ENCODE measurements at places on chromosomes 2 and 18.

DNA sequence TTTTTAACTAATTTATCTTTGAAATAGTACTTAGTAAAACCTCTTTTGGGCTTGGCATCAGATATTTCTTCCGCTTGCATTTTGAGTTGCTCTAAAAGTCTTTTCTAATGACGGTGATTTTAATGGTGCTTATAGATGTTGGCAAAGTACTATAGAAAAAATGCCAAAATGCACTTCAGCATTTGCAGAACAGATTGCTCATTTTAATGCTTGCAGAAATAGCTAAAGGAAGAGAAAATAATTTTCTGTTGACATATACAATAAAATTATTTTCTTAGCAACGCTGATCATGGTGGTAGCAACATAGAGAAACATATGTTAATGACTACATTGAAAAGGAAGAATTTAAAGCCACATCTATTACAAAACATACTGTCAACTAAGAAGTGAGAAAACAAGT lies 170.7 kb downstream of the STK39 start:
- no peak for DNase-seq

- no peak for DNase-seq
Observed at GRCh38 chr2:157698430-157698829, 69.8 kb upstream of the ACVR1C start.

DNA sequence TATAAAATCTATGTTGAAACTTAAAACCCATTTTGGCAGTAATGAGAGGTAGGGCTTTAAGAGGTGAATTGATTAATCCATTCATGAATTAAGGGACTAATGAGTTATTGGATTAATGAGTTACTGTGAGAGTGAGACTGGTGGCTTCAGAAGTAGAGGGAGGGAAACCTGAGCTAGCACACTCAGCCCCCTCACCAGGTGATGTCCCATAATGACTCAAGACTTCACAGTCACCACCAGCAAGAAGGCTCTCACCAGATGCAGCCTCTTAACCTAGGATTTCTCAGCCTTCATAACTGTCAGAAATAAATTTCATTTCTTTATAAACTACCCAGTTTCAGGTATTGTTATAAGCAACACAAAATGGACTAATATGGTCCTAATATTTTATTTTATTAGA lies 621.7 kb upstream of the ACVR2A start:
- no peak for DNase-seq

DNA sequence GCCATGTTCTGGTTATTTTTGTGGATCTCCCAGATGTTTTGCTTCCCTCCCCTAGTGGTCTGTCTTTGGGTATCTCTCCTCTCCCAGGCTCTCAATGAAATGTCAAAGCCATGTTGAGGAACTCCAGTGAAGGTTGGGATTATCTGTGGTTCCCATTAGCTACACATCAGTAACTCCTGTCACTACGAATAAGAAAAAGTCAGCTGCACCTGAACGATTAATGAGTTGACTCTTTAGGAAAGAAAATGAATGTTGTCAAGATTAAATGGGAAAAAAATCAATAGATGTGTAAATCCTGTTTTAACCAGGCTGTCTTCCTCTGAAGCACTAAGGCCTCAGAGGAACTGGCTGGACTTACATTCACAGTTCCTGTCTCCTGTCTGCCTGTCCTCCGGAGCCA lies 94.0 kb upstream of the DAPL1 start:
- DNase-seq, result no peak

GRCh38 chr2:55408098-55408882 lies 11.4 kb downstream of the CCDC88A start:
- DNase-seq, result no peak

DNA sequence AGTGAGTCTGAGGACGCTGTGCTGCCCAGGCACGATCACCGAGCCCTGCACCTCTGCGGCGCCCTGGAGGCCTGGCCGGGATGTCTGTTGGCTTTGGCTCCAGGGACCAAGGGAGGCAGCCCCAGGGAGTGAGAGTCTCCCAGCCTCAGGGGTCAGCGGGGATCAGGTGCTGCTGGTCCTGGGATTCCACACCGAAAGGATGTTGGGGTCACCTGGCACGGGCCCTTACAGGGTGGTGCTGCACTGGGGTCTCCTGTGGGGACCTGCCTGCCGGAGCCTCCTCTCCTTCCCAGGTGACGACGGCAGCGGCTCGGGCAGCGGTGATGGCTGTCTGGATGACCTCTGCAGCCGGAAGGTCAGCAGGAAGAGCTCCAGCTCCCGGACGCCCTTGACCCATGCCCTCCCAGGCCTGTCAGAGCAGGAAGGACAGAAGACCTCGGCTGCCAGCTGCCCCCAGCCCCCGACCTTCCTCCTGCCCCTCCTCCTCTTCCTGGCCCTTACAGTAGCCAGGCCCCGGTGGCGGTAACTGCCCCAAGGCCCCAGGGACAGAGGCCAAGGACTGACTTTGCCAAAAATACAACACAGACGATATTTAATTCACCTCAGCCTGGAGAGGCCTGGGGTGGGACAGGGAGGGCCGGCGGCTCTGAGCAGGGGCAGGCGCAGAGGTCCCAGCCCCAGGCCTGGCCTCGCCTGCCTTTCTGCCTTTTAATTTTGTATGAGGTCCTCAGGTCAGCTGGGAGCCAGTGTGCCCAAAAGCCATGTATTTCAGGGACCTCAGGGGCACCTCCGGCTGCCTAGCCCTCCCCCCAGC lies 30.5 kb downstream of the GPC1 start:
- DNase-seq, result no peak

DNA sequence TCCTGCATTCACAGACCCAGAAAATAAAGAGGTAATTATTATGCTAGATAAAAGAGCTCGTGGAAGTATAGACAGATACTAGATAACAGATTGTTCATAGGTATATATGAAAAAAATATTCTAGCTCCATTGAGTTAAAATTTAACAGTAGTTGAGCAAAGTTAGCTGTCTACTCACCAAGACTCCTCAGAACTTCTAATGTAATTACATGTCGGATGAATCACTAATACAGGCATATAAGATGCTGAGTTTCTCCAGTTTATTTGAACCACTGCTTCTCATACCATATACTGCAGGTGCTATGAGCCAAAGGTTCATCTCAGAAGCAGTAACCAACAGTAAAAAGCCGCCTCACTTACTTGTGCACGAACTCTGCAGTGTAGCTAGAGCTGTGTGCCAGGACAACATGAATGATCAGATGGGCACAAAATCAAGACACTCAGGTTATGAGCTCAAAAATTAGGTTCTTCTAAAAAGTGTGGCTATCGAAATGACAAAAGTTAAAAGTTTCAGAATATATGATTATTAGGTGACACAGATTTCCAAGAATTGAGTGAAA lies 373.4 kb downstream of the NCKAP5 start:
- no peak for DNase-seq

DNA sequence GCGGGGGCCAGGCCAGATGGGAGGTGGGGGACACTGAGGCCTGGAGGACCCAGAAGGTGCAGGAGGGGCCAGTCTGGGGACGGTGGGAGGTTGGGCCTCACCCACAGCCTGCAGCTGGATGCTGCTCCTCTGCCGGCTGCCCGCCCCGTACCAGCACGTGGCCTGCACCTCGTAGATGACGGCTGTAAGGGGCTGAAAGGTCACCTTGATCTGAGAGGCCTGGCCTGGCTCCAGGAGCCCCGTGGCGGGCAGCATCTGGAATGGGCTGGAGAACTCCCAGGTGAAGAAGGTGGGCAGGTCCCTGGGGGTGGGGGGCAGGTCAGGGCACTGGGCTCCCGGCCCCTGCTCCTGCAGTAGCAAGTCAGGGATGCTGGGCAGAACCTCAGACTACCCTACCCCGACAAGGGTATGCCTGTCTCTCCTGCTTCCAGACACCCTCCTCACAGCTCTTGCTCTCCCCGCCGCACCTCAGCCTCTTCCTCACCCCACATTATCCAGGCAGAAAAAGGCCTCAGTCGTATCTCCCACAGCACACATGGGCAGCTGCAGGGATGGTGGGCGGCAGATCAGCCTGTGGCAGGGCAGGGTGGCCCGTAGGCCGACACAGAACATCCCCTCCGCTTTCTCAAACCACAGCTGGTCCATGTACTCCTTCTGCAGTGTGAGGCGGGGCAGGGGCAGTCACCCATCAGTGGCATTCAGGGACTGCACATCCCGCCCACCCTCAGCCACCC lies 10.1 kb downstream of the CFAP65 start:
- DNase-seq, result no peak

DNA sequence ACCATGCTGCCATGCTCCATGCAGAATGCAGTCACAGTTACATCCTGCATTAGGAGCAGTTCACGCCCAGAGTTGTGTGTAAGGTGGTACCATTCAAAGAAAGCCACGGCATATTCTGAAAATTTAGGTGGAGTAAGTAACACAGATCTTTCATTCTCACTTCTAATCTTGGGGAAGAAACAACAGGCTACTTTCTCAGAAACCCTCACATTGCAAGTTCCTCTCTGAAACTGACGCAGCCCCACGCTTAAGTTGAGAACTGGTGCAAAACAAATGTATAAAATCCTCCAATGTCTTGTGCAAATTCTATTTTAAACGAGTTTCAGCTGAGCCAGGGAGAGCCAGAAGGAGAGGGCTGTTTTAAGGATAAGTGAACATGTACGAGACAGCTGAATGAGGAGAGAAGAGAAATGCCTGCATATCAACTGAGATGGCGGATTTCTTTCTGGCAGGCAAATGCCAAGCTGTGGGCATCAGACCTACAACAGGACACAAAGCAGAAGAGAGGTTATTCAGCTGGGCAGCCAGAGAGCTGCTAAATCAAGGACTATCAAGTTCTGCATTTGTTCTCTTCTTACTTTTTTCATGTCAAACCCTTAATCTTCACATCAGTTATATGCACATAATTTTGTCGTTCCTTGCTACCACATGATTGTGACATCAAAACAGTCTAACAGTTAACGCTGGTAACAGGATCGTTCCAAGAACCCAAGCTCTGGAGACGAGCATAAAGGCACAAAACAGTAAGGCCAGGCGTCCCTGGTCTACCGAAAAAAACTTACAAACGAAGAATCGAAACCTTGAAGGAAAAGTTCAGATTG lies 6.4 kb downstream of the ARL4C start:
- DNase-seq, result peak; percentile 90

DNA sequence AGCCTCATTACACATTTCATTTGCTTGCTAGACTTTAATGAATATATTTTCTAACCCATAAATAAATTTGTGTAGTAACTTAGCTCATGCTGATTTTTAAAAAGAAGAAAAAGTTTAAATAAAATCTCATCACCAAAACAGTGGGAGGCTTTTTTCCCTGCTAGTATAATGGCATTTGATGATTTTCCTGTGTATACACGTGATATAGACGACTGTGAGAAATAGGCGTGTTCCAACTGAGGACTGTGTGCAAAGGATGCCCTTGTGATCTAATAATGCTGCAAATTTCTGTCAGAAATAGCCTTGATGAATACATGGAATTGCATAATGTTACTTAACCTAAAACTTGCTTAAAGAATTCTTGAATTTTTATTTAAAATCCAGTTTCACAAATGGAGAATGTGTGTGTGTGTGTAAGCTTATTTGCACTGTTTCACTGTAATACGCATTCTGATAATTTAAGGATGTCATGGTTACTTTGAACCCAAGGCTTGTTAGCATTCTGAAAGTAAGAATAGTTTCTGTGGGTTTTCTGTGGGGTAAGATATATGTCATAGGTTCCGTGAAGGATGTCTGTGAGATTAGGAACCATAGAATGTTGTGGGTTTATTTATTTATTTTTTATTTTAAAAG lies 178.0 kb downstream of the DLGAP1 start:
- no peak for DNase-seq

GRCh38 chr2:74515981-74516633 lies 1.9 kb downstream of the TLX2 start:
- peak; percentile 78 for DNase-seq

- no peak for DNase-seq
Observed at GRCh38 chr2:20877960-20878359, 55.1 kb upstream of the LDAH start.

DNA sequence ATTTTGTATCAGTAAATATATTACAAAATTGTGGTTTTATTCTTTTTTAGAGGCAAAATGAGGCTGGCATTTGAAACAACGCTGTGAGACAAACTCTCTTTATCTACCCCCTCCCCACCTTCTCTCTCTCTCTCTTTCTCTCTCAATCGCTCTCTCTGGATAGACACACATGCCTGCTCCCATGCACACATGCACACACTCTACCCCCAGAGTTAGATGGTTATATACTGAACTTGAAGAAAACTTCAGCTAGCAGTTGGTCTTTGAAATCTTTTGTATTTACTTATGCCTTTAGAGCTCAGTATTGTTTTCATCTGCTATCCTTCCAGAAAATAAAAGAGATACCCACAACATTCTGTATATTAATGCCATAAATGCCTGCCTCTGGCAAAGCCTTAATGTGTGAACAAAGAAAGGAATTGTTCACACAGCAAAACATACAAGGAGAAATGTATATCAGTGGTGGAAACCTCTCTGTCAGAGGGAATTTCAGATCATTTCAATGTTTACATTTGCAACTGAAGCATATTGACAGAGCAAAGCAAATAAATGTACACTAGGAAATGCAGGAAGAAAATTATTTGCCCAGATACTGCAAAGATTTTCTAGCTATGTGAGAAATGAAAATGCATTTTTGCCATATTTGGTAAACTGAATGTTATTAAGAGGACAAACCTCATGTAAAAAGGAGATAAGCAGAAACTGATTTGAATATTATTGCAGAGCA lies 217.0 kb upstream of the UBE2E3 start:
- DNase-seq, result no peak

- DNase-seq, result no peak
Observed at GRCh38 chr18:78981394-78981831, 1.8 kb downstream of the SALL3 start.

DNA sequence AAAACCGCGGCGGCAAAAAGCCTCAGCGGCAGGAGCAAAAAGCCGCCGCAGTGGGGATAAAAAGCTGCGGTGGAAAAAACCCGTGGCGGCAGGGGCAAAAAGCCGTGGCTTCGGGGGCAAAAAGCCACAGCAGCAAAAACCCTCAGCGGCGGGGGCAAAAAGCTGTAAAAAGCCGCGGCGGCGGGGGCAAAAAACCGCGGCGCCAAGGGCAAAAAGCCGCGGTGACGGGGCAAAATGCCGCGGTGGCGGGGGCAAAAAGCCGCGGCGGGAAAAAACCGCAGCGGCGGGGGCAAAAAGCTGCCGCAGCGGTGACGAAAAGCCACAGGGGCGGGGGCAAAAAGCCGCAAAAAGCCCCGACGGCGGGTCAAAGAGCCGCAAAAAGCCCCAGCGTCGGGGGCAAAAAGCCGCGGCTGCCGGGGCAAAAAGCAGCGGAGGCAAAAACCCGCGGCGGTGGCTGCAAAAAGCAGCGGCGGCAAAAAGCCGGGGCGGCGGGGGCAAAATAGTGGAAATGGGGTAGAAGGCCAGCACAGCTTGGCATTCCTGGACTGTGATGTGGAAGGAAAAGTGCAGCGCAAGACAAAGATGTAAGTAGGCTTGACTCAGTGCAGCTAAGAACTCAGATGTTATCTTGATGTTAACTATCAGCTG lies 151.8 kb downstream of the ANKRD30BL start:
- no peak for DNase-seq

- DNase-seq, result no peak
Observed at GRCh38 chr2:218047536-218048225, 21.4 kb upstream of the RUFY4 start.

- DNase-seq, result no peak
Observed at GRCh38 chr2:207515671-207516070, 14.1 kb upstream of the CREB1 start.

DNA sequence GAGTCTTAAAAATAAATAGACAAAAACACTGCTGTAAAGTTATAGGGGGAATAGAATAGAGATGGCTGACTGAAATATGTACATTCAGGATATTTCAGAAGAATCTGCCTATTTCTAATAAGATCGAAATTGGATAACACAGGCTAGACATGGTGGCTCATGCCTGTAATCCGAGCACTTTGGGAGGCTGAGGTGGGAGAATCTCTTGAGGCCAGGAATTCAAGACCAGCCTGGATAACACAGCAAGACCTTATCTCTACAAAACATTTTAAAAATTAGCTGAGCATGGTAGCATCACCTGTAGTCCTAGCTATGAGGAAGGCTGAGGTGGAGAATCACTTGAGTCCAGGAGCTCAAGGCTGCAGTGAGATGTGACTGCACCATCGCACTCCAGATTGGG lies 146.6 kb upstream of the CCDC150 start:
- no peak for DNase-seq
